ENCODE measurements at places on chromosomes 6 and 20.

- DNase-seq = peak; percentile 66
Observed at GRCh38 chr6:36227379-36228228, 31.1 kb downstream of the BRPF3 start.

DNA sequence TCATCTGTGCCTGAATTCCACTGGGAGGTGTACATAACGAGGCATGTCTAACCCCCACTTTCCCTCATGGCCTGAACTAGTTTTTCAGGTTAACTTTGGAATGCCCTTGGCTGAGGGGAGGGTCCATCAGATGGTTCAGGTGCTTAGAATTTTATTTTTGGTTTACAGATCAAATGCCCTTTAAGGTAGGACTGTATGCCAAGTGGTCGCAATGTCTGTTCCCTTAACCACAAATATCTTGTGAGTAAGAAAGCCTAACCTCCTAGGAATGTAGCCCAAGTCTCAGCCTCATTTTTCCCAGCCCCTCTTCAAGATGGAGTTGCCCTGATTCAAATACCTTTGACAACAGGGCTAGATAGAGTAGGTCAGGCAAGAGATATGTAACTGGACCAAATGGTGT lies 78.4 kb downstream of the RNASET2 start:
- DNase-seq = no peak

- peak; percentile 45 for DNase-seq
Observed at GRCh38 chr6:81241126-81242041, 511.1 kb downstream of the TENT5A start.

DNA sequence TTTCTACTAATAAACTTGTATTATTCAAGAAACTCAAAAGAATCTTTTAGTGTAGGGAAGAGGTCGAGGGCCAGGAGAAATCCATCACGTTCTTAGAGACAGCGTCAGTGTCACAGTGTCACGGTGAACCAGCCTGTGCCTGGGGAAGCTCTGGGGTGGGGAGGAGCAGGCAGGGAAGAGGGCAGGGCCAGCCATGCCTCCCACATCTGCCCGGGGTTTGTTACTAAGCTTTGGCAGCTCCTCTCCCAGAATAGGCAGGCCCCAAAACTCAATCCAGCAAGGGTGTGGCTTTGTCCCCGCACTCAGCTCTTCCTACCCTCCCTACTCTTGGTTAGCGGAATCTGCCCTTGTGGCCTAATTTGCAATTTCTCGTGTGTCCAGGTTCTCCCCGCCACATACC lies 72.9 kb downstream of the TCP11 start:
- DNase-seq = no peak

GRCh38 chr6:90892271-90892670 lies 305.4 kb upstream of the MAP3K7 start:
- DNase-seq = no peak

GRCh38 chr20:34222208-34222607 lies 19.0 kb upstream of the ASIP start:
- peak; percentile 88 for DNase-seq
